ENCODE measurements at places on chromosomes 1 and 21. TPM values are rescaled to one million over a fixed set of nuclear protein-coding genes. Genes with fewer than 3 reads are reported as not detected.

GRCh38 chr1:191592039-191592438, 566.2 kb upstream of the RGS18 start:
- DNase-seq: no peak
- H3K4me1 ChIP-seq: no peaks in the 10 kb centered on the region
- no peaks in the 10 kb centered on the region for H3K36me3 ChIP-seq
- no peak overlapping the region for H3K4me3 ChIP-seq
- H3K27me3 ChIP-seq: no peaks in the 10 kb centered on the region
- H3K27ac ChIP-seq: no peak overlapping the region

GRCh38 chr1:184393962-184394361, 7.1 kb downstream of the C1orf21 start:
- no peak for DNase-seq
- peaks cover 7% of the 10 kb centered on the region for H3K27me3 ChIP-seq
- no peak overlapping the region for H3K27ac ChIP-seq
- no peak overlapping the region for H3K4me3 ChIP-seq

DNA sequence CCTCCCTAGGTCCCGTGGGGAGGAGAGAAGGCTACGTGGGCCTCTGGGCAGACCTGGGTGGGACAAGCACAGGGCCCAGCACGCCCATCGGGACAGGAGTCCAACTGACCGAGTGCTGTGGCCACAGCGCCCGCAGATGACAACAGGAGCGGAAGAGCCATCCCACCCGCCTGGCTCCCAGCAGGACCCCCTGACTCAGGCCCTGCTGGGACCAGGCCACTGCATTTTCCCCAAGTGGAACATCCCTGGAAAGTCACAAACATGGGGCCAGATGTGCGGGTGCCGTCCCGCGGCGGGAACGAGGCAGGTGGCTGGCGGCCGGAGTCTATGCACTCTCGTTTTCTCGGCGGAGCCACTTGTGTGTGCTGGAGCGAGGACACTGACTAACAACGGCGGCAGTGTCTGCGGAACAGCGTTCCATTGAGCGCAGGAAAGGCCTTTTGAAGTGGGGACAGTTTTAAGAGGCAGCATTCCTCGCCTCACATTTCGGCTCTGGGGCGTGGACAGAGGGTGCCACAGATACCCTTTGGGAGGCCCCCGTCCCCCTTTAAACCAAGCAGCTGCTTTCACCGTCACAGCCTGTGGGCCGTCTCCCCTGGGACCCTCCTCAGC, 93.7 kb upstream of the ARHGEF16 start:
- DNase-seq: no peak
- no peaks in the 10 kb centered on the region for H3K27me3 ChIP-seq

Gene CHODL
- total RNA-seq: 0.10 TPM
